ENCODE measurements at places on chromosomes 6 and 20. TPM values are rescaled to one million over a fixed set of nuclear protein-coding genes. Genes with fewer than 3 reads are reported as not detected.

Gene FAM229B
- total RNA-seq: 75.1 TPM

Gene HLA-DRB1
- total RNA-seq: 32.4 TPM

Gene SUPT3H
- total RNA-seq: 3.2 TPM

Gene XPO5
- 11.7 TPM for total RNA-seq

Gene GRM4
- not detected for total RNA-seq

Gene POM121L2
- not detected for total RNA-seq

Gene MLIP
- 407 TPM for total RNA-seq

Gene PTCHD4
- 0.92 TPM for total RNA-seq

Gene TCF21
- total RNA-seq: 5.2 TPM

Gene RAET1G
- 0.22 TPM for total RNA-seq

Gene DPM1
- 35.5 TPM for total RNA-seq

Gene CALHM5
- 2.9 TPM for total RNA-seq

Gene HLA-G
- not detected for total RNA-seq

Gene SLC22A16
- 0.32 TPM for total RNA-seq

GRCh38 chr6:12442455-12442854 lies 152.3 kb downstream of the EDN1 start:
- DNase-seq: no peak

- DNase-seq: no peak
Measured at GRCh38 chr6:63945987-63946386, 310.4 kb downstream of the PHF3 start.

- DNase-seq: no peak
Measured at GRCh38 chr6:15755526-15755925, 92.7 kb upstream of the DTNBP1 start.

GRCh38 chr6:10554826-10555225 lies 33.7 kb downstream of the GCNT2 start:
- DNase-seq: no peak

- no peak for DNase-seq
Measured at GRCh38 chr6:111959766-111960165, 86.5 kb upstream of the FYN start.

DNA sequence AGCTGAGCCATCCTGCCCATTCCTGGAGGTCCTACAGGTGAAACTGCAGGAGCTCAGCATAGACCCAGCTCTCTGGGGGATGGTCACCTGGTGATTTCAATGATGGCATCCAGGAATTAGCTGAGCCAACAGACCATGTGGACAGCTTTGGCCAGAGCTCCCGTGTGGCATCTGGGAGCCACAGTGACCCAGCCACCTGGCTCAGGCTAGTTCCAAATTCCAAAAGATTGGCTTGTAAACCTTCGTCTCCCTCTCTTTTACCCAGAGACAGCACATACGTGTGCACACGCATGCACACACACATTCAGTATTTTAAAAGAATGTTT lies 44.0 kb downstream of the SIRPA start:
- DNase-seq: no peak

GRCh38 chr6:163790266-163790840 lies 375.8 kb downstream of the QKI start:
- no peak for DNase-seq

- no peak for DNase-seq
Measured at GRCh38 chr6:23282252-23283021, 713.1 kb downstream of the HDGFL1 start.

GRCh38 chr20:56347628-56348304 lies 11.0 kb upstream of the FAM210B start:
- no peak for DNase-seq

DNA sequence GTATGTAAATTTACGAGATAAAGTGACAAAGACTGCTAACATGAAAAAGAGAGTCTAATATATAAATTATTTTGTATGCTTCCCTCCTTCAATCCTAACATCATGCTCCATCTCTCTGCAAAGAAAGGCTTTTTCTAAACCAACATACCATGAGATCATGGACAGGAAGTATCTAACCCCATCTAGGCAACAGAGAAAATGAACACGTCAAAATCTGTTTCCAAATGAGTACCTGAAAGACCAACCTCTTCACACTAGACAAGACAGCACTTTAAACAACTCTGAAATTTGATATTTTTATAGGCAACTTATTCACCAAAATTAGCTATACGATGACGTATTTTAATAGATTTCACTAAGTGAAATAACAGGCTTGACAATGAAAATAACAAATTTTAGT lies 54.6 kb downstream of the MAN1A1 start:
- no peak for DNase-seq

GRCh38 chr20:44017211-44017610 lies 102.6 kb downstream of the TOX2 start:
- DNase-seq: no peak

DNA sequence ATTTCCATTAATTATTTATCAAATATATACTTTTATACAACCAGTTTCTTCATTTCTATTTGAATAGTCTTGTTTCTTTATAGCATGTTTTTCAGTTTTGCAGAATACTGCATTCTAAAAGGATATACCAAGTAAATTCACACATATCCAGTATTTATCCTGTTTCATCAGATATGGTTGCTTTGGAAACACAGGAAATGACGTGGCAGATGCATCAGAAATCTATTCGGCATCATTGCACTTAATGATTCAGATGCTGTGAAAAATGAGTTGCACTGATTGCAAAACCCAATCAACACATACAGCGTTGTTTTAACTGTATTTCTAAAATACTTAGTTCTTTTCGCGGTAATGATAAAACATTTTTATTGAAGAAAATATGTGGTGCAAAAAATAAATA lies 594.9 kb downstream of the CDH26 start:
- DNase-seq: no peak

- no peak for DNase-seq
Measured at GRCh38 chr6:51913265-51913664, 174.1 kb downstream of the PKHD1 start.

- DNase-seq: peak; percentile 73
Measured at GRCh38 chr20:33673410-33674293, 576 bp downstream of the NECAB3 start.

DNA sequence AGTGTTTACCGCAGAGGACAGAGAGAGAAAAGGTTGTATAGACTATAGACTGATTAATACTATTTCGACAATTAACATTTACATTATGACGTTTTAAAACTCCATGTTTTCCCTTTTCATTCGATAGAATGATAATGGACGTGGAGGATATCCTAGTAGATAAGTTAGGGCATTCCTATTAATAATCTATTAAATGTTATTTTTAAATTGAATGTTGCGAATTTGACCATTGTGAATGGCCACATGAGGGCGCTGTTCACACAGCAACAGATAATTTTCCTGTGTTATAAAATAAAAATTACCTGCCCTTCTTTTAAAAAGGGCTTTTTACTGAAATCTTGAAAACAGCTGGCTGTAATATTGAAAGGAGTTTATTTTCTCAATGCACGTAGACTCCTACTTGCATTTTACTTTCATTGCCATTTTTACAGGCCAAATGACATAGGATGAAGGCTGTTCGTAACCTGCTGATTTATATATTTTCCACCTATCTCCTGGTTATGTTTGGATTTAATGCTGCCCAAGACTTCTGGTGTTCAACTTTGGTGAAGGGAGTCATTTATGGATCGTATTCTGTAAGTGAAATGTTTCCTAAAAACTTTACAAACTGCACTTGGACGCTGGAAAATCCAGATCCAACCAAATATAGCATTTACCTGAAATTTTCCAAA lies 3.3 kb downstream of the ADGRB3 start:
- no peak for DNase-seq

DNA sequence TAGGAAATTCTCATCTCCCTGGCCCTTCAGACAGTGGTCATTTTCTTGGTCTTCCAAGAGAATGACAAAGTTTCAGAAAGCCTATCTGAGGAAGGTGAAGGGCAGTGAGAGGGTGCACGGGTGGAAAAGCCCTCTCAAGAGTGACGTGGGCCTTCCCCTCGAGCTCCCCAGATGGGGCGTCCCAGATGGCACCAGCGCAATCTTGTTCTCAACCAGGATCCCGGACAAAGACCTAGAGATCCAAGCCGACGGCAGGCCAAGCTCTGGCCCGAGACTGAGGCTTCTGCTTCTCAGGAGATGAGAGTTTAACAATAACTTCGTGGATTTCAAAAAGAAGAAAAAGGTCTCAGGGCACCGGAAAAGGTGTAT lies 797 bp upstream of the ZNF133 start:
- no peak for DNase-seq

GRCh38 chr20:53738039-53738944 lies 144.7 kb upstream of the ZNF217 start:
- DNase-seq: no peak

All from Right ventricle myocardium inferior (tissue), 1 donor.